Muscle of leg (tissue), 16 donors: ENCODE measurements at places on chromosomes 12 and 14. TPM values are rescaled to one million over a fixed set of nuclear protein-coding genes. Genes with fewer than 3 reads are reported as not detected.

VWF gene
- total RNA-seq: 47.8 TPM

- no peak for DNase-seq
These were observed 769 bp upstream of the SLC39A5 start for GRCh38 chr12:56229082-56229481.

GRCh38 chr12:28257411-28257810, 67.2 kb downstream of the CCDC91 start:
- DNase-seq: no peak

ZFYVE21 gene
- total RNA-seq: 34.2 TPM

PRH2 gene
- total RNA-seq: not detected

THAP2 gene
- total RNA-seq: 12.9 TPM

RASAL1 gene
- total RNA-seq: 0.04 TPM

LMNTD1 gene
- 0.18 TPM for total RNA-seq

DNA sequence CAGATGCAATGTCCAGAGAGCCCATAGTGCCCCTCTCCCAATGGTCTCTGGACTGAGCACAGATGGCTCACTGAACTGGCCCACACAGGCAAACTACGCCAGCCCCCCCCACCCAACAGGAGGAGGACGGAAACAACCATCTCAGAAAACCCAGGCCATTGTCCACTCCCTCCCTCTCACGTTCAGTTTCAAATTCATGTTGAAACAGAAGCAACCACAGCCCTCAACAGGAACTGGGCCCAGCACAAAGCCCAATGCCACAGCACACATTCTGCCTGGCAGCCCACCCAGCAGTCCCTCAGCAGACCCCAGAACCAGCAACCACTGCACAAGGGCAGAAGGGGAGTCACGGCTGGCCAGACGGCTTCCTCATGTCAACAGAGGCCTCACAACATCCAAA, 10.6 kb downstream of the CCDC88C start:
- no peak for DNase-seq

DNA sequence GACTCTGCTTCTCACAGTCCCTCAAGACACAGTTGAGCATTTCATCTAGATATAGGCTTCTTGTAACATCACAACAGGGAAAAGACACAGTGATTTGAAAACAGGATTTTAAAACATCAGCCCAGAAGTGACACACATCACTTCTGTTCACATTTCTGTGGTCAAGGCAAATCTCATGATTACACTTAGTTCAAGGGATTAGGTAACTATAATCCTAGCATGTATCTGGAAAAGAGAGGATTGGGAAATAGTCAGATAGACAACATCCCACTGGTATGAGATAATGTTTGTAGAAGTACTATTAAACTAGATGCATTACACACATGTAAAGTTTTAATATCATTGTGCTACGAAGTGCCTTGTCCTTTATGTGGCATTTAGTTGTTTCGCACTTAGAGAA, 252.6 kb upstream of the PRKD1 start:
- peak; percentile 3 for DNase-seq

- peak; percentile 49 for DNase-seq
These were observed 25.7 kb downstream of the RAB21 start for GRCh38 chr12:71780237-71780822.

DNA sequence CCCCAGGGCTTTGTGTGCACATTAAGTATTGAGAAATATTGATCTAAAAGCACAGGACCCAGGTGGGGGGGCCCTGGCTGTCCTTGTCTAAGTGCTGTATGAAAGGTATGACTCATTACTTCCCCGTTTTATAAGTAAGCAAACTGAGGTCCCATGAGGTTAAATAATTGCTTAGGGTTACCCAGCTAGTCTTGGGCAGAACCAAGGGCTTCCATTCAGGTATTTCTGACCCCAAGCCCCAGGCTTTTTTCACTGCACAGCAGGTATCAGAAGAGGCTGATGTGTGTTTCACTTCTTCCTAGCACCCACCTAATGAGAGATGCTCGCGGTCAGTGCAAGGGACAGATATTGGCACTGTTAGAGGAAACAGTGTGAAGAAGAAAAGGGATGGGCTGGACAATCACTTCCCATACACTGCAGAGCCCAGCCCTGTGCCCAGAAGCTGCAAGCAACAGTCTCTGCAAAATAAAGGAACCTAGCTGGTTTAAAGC, 4.7 kb upstream of the TC2N start:
- DNase-seq: no peak

SSPN gene
- 94.0 TPM for total RNA-seq

DNA sequence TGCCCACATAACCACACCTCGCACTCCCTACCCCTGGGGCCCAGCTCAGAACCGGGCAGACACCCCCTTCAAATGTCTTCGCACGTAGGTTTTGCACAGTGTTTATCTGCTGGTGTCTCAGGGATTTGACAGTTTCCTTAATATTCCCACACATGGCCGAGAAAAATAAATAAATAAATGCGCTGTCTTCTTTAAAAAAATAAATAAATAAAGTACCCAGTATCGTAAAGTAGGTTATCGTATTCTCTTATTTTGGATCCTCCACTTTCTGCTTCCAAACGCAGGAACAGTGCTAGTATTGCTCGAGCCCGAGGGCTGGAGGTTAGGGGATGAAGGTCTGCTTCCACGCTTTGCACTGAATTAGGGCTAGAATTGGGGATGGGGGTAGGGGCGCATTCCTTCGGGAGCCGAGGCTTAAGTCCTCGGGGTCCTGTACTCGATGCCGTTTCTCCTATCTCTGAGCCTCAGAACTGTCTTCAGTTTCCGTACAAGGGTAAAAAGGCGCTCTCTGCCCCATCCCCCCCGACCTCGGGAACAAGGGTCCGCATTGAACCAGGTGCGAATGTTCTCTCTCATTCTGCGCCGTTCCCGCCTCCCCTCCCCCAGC, 710 bp upstream of the FOS start:
- no peak for DNase-seq
